Activated CD8-positive, alpha-beta memory T cell treated with anti-CD3 and anti-CD28 coated beads, Interleukin-2, amount 10 ng/mL, durations not matched to agents 7 days and 5 days (primary cell): ENCODE measurements at places on chromosomes 2 and 18. TPM values are rescaled to one million over a fixed set of nuclear protein-coding genes. Genes with fewer than 3 reads are reported as not detected.

DNA sequence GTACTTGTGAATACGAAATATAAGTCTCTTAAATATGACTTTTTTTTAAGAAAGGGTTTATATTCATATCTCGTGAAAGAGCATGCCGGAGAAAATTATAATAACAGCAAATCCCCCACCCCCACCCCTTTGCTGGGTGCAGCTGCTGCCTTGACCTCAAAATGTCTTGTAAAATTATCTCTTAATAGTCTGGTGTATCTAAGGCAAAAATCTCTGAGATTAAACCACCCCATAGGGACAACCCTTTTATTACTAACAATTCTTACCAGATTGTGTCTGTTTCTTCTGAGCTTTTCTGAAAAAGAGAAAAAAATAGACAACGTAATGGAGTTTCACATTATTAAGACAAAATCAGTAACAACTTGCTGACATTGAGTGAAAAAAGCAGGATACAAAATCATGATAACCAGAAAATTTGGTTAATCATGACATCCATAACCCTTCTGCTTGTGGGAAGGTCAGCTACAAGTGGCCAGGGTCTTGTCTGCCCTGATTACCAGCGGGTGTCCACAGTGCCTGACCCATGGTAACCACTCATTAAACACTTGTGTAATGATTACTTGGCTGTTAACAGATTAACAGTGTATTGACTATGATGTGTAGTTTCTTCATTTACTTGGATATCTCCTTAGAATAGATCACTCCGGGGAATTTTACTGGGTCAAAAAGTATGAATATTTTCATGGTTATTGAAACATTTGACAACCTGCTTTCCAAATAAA is 1.5 kb downstream of the STRADB start:
- DNase-seq = no peak

- no peak for DNase-seq
These were observed 124.5 kb downstream of the DCDC2C start for GRCh38 chr2:3827673-3828575.

LIMS4 gene
- total RNA-seq = 0.77 TPM

DNA sequence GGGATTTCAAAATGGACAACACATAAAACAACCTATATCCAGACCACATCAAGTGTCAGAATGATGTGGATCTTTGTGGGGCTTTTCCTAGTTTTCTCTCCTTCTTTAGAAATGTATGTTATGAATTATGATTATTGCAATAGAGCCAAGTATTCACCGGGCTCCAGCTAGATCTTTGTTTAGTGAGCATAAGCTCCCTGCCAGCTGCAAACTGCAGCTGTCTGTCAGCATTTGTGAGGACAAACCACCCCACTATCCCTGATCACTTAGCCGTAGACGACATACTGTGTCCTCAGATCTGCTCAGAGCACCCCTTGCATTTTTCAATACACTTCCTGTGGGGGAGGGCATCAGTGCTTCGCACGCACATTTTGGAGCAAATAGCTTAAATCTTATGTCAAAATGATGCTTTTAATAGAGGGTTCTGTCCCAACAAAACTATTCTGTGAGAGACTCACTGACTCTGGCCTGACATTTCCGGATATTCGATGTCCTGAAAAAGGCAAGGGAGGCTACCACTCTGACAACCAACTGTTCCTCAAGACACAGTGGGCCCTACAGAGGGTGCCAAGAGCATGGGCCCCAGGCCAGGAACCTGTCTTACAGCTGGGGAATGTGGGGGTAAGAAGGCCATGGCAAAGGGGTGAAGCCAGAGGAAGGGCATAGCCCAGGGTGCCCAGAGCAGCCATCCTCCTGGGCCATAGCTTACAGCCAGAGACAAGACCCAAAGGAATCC is 346.0 kb downstream of the ARHGAP15 start:
- no peak for DNase-seq
